ENCODE measurements at places on chromosomes 7 and 10. TPM values are rescaled to one million over a fixed set of nuclear protein-coding genes. Genes with fewer than 3 reads are reported as not detected.

DNA sequence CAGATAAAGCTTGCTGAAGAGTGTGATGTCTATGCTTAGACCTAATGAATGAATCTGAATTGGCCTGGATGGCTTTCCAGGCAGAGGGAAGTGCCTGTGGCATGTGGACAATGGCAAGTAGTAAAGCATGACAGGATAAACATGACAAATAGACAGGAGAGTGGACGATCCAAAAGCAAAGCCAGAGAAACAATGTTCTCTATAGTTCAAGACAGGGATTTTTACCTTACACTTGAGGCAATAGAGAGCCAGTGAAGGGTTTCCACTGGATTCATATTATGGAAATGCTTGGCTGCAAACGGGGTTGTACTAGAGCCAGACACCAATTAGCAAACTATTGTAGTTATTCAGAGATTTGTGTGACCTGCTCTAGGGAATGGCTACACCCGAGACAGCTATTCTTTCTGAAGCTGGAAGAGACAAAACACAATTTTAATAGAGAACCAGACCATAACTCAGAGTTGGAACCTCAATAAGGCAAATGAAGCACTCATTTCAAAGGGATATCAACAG is 2.3 kb downstream of the AGMO start:
- H3K4me1 ChIP-seq, result no peaks in the 10 kb centered on the region
- no peak overlapping the region for H3K4me3 ChIP-seq
- no peaks in the 10 kb centered on the region for H3K36me3 ChIP-seq
- no peak for DNase-seq
- H3K27me3 ChIP-seq, result no peaks in the 10 kb centered on the region

DNA sequence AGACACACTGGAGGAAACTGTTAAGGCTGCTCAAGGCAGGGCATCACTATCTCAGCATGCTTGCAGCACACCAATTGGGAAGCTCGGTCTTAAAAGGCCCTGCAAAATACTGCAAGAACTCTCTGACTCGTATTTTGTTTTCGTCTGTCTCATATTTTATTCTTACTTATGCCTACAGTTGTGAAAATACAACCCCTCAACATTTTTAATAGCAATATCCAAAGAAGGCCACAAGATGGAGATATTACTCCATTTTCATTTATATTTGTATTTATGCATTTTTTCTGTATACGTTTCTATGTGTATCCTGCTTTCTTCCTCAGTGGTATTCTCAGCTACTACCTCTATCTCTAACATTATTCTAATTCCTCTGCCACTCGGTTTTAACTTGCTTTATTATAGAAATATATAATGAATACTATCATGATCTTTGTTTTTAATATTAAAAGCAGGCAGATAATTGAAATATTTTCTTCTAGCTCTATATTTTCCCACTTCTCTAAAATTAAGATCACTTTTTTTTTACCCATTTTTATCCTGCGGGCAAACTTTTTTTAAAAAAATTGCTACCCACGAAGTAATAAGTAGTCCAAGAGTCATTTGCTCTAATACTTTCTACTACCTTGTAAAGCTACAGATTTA is 10.0 kb downstream of the DNAJC1 start:
- DNase-seq, result no peak
- H3K4me1 ChIP-seq, result peaks cover 10% of the 10 kb centered on the region
- no peak overlapping the region for H3K4me3 ChIP-seq

DNA sequence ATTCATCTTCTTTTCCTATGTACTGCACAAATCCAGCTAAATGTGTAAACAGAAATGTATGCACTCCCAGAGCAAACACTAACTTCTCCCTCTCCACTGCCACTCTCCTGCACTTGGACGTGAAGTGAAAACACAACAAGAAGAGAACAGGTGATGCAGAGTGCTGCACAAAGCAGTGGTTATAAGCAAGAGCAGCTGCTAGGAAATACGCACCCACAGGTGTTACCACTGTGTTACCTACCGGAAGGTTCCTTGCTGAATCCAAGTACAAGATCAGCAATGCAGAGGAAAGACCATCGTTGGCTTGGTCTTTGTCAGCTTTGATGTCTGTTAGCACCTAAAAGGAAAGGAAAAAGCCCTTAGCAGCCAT is 54.6 kb upstream of the NCAPG2 start:
- no peak for DNase-seq
- peaks cover 72% of the 10 kb centered on the region for H3K36me3 ChIP-seq
- H3K4me3 ChIP-seq, result no peak overlapping the region
- no peaks in the 10 kb centered on the region for H3K27me3 ChIP-seq
- peak overlapping the region; percentile 8 for H3K27ac ChIP-seq

DNA sequence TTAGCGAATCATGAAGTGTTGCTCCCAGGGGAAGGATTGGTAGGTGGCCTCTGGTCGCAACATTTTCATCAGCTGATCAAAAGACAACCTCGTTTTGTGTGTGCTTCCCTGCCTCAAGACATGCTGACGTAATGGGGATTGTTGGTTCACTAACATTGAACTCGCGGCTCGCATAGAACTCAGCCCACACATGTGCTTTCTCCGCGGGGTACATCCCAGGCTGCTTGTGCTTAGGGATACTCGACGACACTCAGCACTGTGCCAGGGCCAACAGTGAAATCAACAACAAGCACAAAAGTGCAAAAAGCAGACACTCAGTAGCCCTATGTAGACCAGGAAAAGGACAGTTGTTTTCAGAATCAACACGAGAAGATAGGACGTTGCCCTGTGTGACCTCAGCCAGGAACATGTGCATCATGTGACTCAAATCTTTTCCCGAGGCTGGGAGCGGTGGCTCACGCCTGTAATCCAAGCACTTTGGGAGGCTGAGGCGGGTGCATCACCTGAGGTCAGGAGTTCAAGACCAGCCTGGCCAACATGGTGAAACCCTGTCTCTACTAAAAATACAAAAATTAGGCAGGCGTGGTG is 20.8 kb downstream of the WIPI2 start:
- no peak for DNase-seq
- H3K4me3 ChIP-seq, result no peak overlapping the region
- no peaks in the 10 kb centered on the region for H3K27me3 ChIP-seq
- peaks cover 12% of the 10 kb centered on the region for H3K4me1 ChIP-seq

The CLRN3 gene
- total RNA-seq, result not detected

The C7orf57 gene
- 0.14 TPM for total RNA-seq

The FAM25C gene
- total RNA-seq, result not detected

The MEIG1 gene
- total RNA-seq, result not detected

The ELMO1 gene
- 121 TPM for total RNA-seq

DNA sequence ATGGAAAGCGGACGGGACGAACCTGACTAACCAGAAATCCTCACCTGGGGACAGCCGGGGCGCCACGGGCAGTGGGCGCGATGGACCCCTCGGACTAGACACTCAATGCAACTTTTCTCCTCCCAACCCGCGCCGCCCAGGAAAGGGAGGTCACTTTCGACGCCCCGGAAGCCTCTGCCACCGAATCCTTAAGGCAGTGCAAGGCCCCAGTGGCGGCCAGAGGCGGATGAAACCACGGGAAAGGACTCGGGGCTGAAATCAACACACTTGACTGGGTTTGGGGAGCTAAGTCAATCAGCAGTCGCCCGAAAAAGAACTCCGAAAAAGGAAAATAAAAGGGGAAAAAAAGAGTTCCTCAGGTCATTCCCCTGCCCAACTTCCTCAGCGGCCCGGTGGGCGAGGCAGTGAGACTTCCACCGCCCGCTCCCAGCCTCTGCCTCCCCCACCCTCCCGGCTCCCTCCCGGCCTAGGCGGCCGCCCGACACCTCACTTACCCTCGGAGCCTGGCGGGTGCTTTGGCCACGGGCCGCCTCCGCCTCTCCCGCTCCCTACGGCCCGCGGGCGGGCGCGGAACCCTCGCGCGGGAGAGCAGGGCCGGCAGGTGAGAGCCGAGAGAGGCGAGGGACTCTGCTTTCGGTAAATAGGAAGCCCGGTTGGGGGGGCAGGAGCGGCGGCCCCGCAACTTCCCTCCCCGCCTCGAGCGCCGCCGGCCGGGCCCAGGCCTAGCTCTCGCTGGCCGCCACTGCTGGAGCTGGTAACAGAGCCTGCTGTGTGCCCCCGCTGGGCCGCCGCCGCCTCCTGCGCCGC is 518 bp downstream of the WAPL start:
- peak; percentile 89 for DNase-seq
- peak overlapping the region; percentile 86 for H3K27ac ChIP-seq
- peaks cover 32% of the 10 kb centered on the region for H3K36me3 ChIP-seq
- H3K4me3 ChIP-seq, result peak overlapping the region; percentile 97

The SERPINE1 gene
- 0.45 TPM for total RNA-seq

The PDGFA gene
- total RNA-seq, result 12.2 TPM

- no peak for DNase-seq
- H3K4me1 ChIP-seq, result peaks cover 7% of the 10 kb centered on the region
- H3K36me3 ChIP-seq, result no peaks in the 10 kb centered on the region
- no peak overlapping the region for H3K4me3 ChIP-seq
- H3K27me3 ChIP-seq, result peaks cover 2% of the 10 kb centered on the region
These were observed 174.4 kb downstream of the CREB5 start for GRCh38 chr7:28586736-28587135.

DNA sequence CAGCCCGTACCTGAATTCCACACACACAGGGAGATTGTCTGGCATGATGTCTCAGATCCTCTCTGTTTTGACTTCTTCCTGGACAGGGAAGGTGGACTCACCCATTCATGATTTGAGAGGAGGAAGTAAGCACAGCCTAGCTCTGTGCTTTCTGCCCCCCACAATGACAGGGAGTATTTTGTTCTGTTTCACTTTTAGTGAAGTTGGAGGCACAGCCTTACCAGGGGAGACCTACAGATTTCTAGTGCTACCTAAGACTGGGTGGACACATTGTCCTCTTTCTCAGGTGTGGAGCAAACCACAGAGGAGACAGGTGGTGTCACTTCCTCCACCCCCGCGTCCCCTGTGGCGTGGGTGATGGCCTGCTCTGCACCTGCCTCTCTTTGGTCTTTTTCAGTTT is 408.6 kb upstream of the PFKP start:
- H3K4me3 ChIP-seq, result no peak overlapping the region
- H3K36me3 ChIP-seq, result no peaks in the 10 kb centered on the region
- peak; percentile 42 for DNase-seq
- no peak overlapping the region for H3K27ac ChIP-seq
- no peaks in the 10 kb centered on the region for H3K27me3 ChIP-seq

DNA sequence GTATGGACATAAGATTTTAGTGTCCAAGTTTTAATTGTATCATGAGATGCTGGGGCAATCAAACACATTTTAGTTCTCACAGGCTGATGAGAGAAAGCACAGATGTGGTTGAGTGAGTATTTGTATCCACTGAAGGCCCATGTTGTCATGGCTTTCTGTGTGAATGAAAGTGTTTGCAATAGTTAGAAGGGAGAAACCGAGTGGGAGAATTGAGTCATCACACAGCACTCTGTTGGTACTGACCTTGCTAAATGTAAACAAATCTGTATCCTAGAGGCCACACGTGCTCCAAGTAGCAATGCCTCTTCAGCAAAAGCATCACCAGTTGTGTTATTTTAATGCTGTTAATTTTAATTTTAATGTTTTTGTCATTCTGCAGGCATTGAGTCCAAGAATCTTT is 121.2 kb downstream of the EMX2 start:
- peaks cover 15% of the 10 kb centered on the region for H3K27me3 ChIP-seq
- H3K36me3 ChIP-seq, result no peaks in the 10 kb centered on the region
- peak; percentile 71 for DNase-seq
- peak overlapping the region; percentile 46 for H3K27ac ChIP-seq

GRCh38 chr10:77530011-77530410 is 107.6 kb downstream of the KCNMA1 start:
- no peak for DNase-seq
- no peak overlapping the region for H3K27ac ChIP-seq
- no peak overlapping the region for H3K4me3 ChIP-seq
- H3K27me3 ChIP-seq, result no peaks in the 10 kb centered on the region

DNA sequence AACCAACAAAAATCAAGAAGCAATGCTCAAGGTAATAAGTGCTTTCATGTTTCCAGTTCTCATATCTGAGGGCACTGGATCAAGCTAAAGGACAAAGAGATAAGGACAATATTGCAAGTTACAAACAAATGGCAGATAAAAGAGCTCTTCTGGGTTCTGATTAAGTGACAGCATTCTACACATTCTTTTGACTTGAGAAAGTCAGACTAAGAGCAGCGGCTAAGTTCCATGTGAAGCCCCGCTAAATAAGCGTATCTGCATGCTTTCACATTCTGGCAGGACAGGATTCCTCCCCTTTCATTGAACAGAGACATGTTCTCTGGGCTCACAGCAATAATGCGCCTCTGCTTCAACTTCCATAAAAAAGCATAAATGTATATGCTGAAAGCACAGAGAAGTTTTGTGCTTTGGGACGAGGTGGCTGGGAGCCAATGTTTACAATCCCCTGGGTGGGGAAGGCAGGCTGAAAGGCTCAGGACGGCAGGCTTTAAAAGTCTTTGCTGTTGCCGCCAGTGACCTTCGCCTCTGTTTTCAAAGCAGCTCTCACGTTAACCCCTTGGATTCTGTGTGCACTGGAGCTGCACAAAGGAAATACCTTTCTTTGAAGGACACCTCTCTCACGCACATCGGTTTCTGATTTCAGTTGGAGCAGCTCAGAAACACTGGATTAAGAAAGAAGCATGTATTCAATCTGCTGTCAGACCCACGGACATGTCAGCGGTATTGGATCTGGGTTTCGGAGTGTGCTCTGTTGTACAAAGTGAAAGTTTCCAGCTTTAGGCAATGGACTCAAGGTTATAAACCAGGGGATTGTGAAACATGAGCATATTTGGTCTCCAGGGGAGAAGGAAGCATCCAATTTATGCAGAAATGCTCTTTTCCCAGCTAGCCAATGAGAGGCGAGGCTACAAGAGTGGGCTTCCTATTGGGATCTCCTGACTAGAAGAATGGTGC is 105.4 kb upstream of the FAM133B start:
- H3K36me3 ChIP-seq, result peaks cover 35% of the 10 kb centered on the region
- peak overlapping the region; percentile 76 for H3K4me3 ChIP-seq
- peaks cover 51% of the 10 kb centered on the region for H3K4me1 ChIP-seq

- no peak for DNase-seq
- H3K4me1 ChIP-seq, result no peaks in the 10 kb centered on the region
- H3K27ac ChIP-seq, result no peak overlapping the region
- H3K27me3 ChIP-seq, result no peaks in the 10 kb centered on the region
These were observed 164.6 kb downstream of the LRRN3 start for GRCh38 chr7:111255576-111255975.

DNA sequence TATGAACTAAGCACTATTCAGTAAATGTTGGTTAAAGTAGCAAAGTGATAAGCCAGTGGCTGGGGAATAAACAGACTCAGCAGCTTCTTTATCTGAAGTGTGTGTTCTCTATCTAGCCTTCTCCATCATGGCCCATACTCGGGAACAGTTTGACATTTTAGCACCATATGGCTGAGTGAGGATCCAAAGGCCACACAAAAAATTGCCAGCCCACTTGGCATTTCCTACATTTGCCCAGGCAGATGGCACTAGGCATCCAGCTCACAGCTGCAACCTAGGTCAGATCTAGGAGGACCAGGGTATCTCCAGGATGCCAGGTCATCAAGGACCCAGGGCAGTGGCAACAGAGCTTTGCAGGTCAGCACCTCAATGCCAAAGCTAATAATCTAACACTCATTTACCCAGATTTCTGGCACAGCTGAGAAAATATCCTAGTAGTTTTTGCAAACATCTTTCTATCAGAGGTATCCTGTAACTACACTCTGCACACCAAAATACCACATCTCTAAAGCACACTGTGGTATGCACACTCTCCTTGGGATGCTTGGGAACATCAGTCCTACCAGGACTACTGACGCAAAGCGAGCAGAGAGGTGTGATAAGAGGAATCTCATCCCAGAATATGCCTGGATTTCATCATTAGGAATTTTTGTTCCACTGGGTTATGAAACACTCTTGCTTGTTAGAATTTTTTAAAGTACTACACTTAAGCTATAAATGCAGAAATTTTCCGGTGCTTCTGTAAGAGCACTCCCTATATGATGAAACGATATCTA is 61.7 kb downstream of the DOCK4 start:
- no peaks in the 10 kb centered on the region for H3K4me1 ChIP-seq
- H3K27ac ChIP-seq, result no peak overlapping the region
- no peaks in the 10 kb centered on the region for H3K36me3 ChIP-seq
- H3K4me3 ChIP-seq, result no peak overlapping the region

Data from activated CD4-positive, alpha-beta T cell treated with anti-CD3 and anti-CD28 coated beads, Interleukin-2, amount 10 ng/mL, durations not matched to agents 24 days and 14 days (primary cell).